CMK (cell line): ENCODE measurements at places on chromosomes 7 and 10.

- peak; percentile 15 for DNase-seq
Measured at GRCh38 chr10:80272793-80273522, 16.5 kb downstream of the MAT1A start.

DNA sequence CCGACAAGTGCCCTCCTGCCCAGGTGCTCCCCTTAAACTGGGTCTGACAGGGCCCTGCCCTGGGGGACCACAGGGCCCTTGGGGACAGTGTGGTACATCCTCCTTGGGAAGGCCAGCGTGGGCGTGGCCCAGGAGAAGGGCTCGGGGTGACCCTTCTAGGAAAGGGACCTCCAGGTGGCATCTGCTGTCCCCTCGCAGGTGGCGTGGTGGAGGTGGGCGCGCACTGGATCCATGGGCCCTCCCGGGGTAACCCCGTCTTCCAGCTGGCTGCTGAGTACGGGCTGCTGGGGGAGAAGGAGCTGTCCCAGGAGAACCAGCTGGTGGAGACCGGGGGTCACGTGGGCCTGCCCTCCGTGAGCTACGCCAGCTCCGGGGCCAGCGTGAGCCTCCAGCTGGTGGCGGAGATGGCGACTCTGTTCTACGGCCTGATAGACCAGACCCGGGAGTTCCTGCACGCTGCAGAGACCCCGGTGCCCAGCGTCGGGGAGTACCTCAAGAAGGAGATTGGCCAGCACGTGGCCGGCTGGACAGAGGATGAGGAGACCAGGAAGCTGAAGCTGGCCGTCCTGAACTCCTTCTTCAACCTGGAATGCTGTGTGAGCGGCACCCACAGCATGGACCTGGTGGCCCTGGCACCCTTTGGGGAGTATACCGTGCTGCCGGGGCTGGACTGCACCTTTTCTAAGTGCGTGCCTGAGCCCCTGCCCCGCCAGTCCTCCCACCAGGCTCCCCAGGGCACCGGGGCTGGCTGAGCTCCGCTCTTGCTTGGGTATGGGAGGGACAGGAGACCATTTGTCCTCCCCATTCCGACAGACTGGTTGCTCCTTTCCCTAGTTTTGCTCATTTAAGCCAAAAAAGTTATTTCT, 972 bp downstream of the PAOX start:
- DNase-seq: no peak

DNA sequence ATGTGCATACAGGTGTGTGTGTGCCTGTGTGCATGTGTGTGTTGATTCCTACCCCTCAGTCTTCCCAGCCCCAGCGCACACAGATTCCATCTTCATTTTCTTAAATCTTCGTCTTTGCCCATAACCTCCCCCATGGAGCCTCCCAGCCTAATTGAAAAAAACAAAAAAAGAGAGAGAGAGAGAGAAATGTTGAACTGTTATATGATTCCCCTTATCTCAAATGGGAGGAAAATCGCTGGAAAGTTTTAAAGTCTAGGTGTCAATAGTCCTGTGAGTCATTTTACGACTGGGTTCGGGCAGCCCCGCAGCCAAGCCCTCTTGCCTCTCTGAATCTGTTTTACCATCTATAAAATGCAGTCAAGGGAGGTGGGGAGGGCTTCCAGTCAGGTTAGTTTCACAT, 60.9 kb downstream of the SPOCK2 start:
- DNase-seq: no peak

- DNase-seq: no peak
Measured at GRCh38 chr10:86753638-86754434, 2.6 kb upstream of the BMPR1A start.

DNA sequence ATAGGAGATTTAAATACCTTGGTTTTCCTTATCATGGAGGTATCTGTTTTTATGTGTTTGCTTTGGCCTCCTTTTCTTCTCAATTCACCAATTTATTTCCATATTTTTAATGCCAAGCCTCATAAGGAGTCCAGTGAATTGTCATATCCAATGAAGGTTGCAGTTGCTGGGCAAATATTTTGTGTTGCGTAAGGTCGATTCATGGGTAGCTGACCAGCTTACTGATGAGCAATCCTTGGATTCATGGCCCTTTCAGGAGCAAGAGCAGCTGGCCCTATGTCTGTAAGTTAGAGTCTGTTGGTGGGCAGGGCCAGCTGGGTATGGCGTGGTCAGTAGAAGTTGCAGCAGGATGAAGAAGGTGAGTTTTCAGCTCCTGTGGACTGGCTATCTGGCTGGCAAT, 182.9 kb downstream of the PFKFB3 start:
- DNase-seq: no peak

- no peak for DNase-seq
Measured at GRCh38 chr10:33215154-33215553, 119.3 kb downstream of the NRP1 start.

DNA sequence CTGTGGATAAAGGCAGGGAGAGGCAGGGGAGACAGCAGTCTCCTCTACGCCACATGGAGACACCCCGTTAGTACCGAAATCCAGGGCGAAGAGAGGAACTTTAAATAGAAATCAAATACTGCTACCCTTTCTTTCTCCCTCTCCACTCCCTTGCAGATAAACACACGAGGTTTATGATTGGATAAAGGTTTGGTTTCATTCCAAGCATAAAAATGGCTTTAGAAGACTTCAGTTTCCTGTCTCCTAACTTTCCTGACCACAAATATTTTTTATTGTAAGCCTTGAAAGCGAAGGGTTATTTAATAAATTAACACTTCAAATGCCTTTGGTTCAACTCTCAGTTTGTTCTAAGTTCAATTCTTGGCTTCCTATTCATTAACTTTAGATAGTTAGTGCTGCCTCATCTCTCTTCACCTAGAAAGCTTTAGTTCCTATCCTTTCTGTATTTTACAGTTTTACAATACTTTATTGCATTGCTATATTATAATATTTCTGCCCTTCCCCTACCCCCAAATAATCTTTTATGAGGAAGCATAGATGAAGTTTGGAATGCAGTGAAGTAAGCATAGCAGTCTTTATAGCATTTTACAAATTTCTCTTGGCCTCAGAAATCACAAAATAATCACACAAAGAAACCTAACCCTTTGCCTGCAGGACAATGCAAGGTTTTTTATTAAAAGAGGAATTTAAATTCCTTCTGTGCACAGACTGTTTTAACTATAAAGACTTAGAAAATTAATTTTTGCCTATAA, 31.5 kb upstream of the ARID5B start:
- no peak for DNase-seq

DNA sequence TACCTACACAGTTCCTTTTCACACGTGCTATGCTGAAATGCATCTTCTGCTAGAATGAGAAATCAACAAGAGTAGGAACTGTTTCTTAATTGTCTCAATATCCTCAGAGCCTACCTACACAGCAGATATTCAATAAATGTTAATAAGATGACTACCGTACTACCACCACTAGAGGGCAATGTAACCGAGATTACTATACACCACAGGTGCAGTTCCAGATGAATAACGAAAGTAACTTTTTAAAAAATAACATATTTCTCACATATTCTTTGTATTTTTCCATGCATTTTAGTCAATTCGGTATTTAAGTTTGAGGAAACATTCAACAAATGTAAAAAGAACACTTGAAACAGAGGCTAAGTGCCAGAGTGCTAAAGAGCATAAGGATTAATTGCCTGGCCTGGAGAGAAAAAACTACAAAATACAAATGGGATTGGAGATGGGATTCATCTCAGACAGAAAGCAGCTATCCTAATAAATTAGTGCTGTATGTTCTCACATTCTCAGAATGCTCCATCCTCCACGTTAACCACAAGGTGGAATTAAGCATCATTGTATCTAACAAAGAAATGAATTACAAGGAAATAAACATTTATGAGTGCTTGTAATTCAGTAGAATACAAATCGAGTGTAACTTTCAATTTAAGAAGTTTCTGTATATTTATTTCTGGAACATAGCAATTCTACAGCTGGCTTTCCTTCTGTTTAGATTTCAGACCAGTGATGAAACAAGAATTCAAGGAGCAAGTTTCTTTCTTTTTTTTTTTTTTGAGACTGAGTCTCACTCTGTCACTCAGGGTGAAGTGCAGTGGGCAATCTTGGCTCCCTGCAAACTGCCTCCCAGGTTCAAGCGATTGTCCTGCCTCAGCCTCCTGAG, 20.3 kb upstream of the HECTD2 start:
- DNase-seq: no peak

- no peak for DNase-seq
Measured at GRCh38 chr10:89904755-89905154, 203.4 kb downstream of the KIF20B start.

- no peak for DNase-seq
Measured at GRCh38 chr10:101394524-101395133, 40.7 kb downstream of the BTRC start.

- no peak for DNase-seq
Measured at GRCh38 chr7:43647673-43648472, 65.0 kb downstream of the STK17A start.

DNA sequence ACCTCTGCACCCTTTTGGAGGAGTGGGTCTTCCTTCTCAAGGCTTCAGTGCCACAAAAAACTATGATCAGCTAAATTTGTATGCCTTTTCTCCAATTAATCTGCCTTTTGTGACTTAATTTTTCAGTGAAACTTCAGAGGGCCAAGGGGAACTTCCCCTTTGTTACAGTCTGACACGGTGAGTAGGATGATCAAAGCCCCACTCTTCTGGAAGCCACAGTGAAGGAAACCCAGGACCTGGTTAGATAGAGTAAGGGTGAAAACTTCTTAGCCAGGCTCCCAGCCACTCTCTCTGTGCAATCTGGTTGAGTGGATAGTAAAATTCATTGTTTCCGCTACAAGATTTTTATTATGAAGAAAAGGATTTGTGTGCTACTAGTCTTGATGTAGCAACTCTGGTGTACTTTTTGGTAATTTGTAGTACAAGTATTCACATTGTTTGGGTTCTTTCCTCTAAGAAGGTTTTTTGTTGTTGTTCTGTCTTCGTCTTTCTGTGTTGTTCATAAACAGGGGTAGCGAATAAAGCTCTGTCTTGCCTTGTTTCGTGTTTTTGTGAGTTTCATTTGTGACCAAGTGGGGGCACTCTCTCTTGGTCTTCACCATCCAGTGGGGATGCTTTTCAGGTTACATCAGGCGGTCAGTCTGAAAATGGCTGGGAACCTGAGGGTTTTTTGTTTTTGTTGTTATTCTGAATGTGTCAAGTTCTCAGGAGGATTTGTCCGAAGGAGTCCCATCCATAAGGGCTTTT, 268.5 kb upstream of the NPSR1 start:
- DNase-seq: no peak
